ENCODE measurements at places on chromosomes 4 and X.

DNA sequence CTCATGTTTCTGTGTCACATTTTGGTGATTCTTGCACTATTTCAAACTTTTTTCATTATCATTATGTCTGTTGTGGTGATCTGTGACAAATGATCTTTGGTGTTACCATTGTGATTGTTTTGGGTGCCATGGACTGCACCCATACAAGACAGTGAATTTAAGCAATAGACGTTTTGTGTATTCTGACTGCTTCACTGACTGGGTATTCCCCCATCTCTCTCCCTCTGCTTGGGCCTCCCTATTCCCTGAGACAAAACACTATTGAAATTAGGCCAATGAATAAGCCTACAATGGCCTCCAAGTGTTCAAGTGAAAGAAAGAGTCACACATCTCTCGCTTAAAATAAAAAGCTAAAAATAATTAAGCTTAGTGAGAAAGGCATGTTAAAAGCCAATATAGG is 60.2 kb downstream of the BANK1 start:
- DNase-seq = no peak

DNA sequence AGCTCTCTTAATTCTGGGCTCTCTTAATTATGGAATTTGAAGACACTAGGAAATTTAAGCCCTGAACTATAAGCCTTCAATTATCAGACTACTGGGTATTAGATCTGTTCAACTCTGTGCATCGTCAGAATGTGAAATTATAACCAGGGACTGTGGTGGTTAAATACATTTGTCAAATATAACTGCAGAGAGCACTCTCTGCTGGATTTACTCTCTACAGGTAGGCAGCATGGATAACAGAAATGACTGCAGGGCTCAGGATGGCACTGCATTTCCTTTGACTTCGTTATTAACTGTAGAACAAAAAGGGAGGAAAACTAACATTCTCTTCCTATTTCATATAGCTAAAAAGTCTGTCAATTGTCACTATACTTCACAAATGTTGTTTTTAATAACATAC is 310.1 kb upstream of the RASGEF1B start:
- no peak for DNase-seq

GRCh38 chr4:134308910-134309309 is 107.3 kb upstream of the PABPC4L start:
- DNase-seq = no peak

- DNase-seq = no peak
Observed at GRCh38 chr4:187069398-187069797, 345.7 kb upstream of the FAT1 start.

DNA sequence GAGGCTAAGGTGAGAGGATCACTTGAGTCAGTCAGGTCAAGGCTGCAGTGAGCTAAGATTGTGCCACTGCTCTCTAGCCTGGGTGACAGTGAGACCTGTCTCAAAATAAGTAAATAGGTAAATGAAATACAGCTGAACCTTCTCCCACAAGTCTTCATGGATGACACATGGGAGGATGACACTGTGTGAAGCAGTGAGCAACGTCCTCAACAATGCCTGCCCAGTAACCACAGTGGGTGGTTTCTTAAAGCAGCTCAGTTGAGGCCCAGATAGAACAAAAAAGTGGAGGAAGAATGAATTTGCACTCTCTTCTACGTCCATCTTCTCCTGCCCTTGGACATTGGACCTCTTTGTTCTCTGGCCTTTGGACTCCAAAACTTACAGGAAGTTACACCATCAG is 52.7 kb downstream of the MSX1 start:
- DNase-seq = no peak

DNA sequence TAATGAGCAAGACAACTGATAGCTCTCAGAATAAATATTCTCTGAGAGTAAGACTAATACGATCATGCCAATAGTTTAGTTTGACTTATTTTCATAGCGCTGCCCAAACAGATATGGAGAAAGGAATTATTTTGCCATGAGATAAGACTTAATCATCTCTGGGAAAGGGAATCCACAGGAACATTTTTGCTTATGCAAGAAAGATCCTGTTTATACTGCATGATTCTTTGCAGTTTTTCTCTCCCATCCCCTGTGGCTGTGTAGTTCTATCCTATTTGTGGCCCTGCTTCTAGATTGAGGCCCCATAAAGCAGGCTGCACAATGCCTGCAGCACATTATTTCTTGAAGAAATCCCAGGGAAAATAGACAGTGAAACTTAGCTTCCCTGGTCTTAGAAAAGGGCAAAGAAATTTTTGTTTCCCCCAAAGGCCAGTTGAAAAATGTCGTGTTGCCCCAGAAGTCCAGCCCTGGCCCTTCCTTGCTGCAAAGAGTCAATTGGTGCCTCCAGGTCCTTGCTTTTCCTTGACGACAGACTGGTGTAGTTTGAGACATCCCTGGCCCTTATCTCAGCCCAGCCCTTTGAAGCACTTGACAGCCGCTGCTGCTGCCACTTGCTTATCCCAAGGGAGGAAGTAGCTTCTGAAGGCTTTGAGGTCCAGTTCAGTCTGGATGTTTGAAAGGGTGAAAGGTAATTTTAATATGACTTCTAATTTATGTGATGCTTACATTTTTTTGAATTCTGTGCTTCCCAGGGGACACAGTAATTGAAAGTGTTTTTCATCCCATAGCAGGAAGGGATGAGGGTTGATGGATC is 45.0 kb upstream of the SH3RF1 start:
- DNase-seq = no peak

DNA sequence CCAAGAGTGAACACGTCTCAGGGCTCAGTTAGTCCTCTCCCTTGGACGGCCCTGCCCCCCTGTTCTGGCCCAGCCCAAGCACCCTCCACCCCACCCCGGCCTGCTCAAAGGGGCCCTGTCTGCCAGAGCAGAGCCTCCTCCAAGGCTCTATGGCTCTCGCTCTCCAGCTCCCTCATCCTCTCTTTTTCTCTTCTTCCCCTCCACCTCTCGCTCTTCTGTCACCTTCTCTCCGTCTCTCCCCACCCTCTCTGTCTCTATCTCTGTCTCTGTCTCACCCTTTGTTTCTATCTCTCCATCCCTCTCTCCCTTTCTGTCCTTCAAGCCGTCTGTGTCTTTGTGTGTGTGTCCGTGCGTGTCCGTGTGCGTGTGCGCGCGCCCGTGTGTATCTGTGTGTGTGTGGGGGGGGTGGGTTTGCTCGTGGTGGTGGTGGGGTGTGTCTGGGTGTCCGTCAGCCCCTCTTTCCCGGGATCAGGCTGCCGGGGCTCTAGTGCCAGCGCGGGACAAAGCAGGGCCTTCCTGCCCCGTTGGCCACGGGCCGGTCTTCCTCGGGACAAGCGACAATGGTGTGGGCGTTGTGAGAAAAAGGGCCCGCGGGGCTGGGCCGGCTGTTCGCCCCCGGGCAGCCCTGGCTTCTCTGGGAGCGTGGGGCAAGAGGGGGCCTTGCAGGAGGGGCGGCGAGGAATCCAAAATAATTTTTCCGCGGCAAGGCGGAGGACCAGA is 8.7 kb downstream of the FRG2 start:
- no peak for DNase-seq

GRCh38 chr4:102299354-102300107 is 45.8 kb downstream of the SLC39A8 start:
- peak; percentile 18 for DNase-seq

- no peak for DNase-seq
Observed at GRCh38 chrX:13046141-13046855, 1.9 kb upstream of the FAM9C start.

GRCh38 chr4:19689511-19689910 is 562.2 kb upstream of the SLIT2 start:
- DNase-seq = no peak

- DNase-seq = no peak
Observed at GRCh38 chr4:125710766-125711165, 396.0 kb downstream of the FAT4 start.

- DNase-seq = peak; percentile 0
Observed at GRCh38 chr4:65670331-65671031, at the start of gene EPHA5. TSS of gene EPHA5 (minus strand) at chr4:65670489. CDS start at chr4:65669742, 747 bp downstream.

GRCh38 chr4:184053434-184053833 is 148.3 kb downstream of the STOX2 start:
- DNase-seq = no peak

DNA sequence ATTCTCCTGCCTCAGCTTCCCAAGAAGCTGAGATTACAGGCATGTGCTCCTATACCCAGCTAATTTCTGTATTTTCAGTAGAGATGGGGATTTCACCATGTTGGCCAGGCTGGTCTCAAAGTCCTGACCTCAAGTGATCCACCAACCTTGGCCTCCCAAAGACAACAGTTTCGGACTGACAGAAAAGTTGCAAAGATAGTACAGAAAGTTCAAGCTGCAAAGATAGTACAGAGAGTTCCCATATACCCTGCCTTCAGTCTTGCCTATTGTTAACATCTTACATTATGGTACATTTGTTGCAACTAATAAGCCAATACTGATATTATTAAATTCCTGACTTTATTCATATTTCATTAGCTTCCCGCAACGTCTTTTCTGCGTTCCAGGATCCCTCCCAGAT is 65.8 kb downstream of the SUPT20HL2 start:
- no peak for DNase-seq

- DNase-seq = peak; percentile 37
Observed at GRCh38 chr4:113979148-113979904, at the start of gene ARSJ. TSS of gene ARSJ (minus strand) at chr4:113979647. CDS start at chr4:113978834, 813 bp downstream.

- no peak for DNase-seq
Observed at GRCh38 chrX:147069926-147070325, 255.4 kb upstream of the CXorf51A start.

DNA sequence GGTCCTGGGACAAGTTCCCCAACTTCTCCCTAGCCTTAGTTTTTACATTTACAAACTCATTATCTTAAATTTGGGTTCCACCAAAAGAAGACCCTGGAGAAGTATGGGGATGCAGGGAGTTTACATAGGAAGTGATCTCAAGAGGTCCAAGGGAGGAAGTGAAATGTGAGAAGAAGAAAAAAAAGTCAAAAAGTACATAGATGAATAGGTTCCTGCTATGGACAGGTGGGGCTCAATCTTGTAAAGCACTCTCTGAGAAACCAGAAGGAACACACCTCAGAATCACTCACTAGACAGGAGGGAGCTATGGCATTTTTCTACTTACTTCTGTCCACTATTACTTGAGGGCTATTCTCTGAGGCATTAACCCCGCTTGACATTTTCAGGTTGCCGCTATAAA is 56.6 kb downstream of the ARHGAP6 start:
- DNase-seq = no peak

- DNase-seq = no peak
Observed at GRCh38 chrX:49166914-49167739, 4.6 kb downstream of the MAGIX start.

DNA sequence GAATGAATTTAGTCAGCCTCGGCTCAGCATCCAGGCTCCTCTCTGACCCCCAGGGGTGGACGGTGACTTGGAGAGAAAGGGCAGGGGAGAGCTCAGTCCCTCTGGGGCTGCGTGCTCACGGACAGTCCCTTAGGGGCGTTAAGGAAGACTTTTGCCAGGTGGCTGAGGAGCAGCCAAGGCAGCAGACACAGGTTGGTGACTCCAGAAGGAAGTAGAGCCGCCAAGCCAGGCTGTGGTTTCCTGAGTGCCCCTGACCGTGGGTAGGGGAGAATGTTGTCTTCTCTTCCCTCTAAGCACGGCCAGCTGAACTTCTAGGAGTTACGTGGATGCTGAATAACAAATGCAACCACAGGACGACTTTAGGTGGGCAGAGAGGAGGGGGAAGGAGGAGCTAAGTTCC is 91.0 kb upstream of the MTM1 start:
- DNase-seq = no peak

DNA sequence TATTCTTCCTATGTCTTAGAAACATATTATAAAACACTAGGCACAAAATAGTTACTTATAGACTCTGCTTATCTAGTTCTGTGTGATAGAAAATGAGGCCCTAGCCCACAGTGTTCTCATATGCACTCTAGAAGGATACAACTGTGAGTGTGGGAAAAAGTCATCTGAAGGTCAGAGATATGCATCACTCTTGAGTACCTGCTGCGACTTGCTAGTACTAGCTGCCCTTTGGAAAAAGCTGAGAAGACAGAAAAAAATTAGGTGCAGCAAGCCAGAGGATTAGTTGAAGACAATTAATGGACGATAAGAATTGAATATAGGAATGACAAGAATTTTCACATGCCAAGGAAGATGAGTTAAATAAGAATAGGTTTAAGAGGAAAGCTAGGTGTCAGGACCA is 61.3 kb downstream of the MTHFD2L start:
- no peak for DNase-seq

GRCh38 chrX:39640866-39641265 is 456.9 kb downstream of the BCOR start:
- no peak for DNase-seq

- no peak for DNase-seq
Observed at GRCh38 chr4:41839916-41840854, 91.7 kb upstream of the PHOX2B start.

GRCh38 chr4:55758570-55758969 is 61.0 kb upstream of the EXOC1L start:
- DNase-seq = no peak

DNA sequence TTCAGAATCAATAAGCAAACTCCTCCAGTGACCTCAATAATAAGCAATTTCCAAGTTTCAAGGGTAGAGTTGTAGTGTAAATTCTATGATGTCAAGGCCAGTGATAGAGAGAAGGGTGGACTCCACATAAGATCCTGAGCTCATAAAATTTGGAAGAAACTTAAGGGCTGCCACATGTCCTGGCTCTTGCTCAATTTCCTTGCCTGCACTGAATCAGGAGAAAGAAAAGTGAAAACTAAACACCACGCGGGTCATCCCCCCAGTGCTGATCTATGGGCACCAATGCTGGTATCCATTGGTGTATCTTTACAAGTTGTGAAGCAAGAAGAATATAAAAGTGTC is 392.0 kb upstream of the INTU start:
- no peak for DNase-seq

DNA sequence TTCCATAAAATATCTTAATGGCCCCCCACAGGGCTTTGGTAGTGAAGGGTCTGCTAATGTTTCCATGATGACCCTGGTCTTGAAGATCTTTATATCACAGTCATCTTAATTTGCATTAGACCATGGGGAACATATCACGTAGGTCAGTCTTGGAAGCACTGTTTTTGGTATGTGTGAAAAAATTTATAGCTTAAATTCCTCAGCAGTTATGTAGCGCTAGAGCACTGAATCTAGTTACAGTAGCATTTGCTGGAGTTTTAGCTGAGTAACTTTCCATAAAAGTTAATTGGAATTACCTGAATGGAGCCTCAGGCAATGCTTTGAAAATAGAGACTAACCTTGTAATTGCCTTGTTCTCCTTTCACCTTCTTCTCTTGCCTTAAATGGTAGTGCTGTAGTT is 648.8 kb downstream of the IQCM start:
- DNase-seq = no peak

GRCh38 chrX:153765138-153766079 is 1.4 kb downstream of the PLXNB3 start:
- no peak for DNase-seq

DNA sequence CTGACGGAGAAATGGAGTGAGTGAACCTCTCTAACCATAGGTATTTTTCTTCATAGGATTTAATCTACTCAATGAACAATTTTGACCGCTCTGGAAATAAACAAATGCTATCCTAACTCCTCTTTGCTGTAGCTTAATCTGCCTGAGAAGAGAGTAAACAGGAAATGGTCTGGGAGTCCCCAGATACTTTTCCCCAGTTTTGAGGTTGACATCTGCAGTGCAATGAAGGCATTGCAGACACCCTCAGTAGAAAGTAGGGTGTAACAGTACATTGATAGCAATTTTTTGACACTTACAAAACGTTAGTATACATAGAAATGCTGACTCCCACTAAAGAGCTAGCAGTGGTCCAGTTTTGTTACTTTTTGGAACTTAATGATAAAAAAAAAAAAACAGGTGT is 495.9 kb upstream of the FAM241A start:
- DNase-seq = no peak

GRCh38 chrX:153474718-153475117 is 4.3 kb upstream of the HAUS7 start:
- DNase-seq = no peak

GRCh38 chrX:134801267-134801666 is 143.0 kb upstream of the PLAC1 start:
- no peak for DNase-seq

- DNase-seq = no peak
Observed at GRCh38 chrX:20056704-20057103, 60.0 kb downstream of the MAP7D2 start.
